ENCODE measurements at places on chromosomes 6 and 20.

DNA sequence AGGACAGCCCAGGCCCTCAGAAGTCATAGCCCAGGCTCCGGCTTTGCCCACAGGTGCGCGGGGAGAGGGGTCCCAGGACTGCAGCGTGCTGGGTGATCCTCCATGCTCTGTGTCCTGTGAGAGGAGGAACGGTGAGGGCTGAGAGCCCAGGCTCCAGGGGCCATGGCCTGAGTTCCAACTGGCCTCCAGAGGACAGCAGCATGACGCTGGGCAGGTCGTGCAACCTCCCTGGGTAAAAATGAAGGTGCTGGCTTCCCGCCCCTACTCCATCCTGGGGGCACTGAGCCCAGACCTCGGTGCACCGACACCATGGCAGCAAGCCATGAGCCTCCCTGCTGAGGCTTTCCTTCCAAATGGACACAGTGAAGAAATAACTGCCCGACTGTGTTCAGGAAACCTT is 305.4 kb downstream of the TAF4 start:
- no peak for DNase-seq

DNA sequence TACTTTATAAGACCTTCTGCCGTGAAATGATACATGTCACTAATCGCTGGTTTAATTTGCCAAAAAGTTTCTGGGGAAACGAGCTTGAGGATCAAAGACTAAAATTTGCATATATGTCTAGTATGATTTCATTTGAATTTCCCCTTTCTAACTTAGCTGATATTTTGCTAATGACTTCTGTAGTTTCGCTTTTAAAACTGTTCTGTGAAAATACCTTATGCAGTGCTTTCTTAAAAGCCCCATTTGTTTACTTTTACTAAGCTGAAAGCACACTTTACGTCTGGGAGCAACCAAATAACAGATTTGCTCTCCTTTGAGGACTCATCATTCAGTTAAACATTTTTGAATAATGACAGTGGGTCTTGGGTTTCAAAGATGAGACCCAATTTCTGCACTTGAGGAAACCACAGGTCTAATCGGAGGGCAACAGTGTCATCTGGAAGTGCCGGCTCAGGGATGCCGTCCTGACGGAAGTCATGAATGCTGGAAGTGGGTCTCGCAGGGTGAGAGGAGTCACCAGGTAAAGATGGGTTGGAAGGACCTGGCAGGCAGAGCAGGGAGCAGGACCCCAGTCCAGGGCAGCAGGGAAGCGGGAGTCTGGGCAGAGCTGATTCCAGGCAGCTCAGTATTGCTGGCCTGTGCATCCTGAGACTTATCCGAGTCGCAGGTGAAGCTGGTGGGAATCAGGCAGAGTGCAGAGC is 33.2 kb downstream of the PLEKHG1 start:
- DNase-seq: no peak

DNA sequence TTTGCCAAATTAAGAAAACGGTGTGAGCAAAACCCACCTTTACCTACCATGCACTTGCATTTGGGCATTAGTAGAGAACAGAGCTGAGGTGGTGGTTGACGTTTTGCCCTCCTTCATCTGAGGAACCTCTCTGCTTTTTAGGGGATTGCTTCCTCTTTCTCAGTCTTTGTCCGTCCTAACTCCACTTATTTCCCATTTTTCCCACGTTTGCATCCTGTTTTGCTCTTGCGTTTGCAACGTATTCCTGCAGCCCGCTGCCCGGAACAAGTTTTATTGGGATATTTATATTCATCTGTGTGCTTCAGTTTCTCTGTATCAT is 374 bp upstream of the SERINC1 start:
- DNase-seq: no peak

GRCh38 chr6:16358531-16359138 is 120.2 kb downstream of the GMPR start:
- no peak for DNase-seq

- DNase-seq: peak; percentile 86
Observed at GRCh38 chr6:7267466-7268091, 45.4 kb downstream of the SSR1 start.

DNA sequence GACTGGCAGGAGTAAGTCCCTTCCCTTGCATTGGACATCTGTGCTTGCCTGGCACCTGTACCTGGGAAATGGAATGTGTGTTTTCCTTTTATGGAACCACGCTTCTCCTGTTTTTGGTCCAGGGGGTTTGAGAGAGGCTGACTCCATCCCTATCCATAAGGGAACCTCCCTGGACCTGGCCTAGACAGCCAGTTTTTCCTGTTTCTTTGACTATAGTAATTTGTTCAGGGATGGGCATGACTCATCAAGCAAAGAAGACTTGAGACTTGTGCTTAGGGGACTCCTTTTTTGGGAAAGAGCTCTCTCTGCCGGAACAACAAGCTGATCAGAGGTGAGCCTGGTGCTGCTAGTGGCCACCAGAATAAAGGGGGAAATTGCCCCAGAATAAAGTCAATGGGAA is 393.8 kb downstream of the CDH26 start:
- no peak for DNase-seq

GRCh38 chr6:20058912-20059311 is 153.4 kb downstream of the MBOAT1 start:
- no peak for DNase-seq

DNA sequence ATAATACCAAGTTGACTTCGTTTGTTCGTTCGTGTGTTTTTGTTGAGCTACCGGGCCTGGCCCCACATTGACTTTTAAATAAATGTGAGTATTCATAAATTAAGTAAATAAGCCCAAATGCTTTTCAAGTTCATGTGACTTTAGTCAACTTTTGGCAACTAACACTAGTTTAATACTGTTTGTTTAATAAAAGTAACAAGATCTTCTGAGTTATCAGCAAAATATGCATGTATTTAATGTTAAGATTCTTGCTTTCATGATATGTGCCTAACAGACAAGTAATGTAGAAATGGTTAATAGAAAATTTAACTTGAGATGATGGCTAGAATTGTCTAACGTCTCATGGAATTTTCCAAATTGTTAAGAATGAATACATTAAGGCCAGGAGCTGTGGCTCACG is 38.7 kb upstream of the ECI2 start:
- no peak for DNase-seq

DNA sequence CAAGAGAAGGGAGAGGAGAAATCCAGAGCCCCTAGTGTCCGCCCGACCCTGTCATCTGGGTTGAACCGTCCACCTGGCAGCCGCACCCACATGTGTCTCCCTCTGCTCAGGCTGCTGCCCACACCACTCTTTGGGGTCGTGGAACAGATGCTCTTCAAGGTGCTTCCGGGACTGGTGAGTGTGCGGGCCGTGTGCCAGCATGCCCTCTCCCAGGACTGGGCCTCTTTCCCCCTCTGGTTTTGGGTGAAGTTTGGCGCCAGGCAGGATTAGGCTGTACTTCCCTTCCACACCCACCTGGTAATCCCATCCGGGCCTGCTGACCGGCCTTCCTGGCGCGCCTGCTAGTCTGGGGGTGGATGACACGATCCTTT is 7.9 kb downstream of the BPIFB3 start:
- no peak for DNase-seq

DNA sequence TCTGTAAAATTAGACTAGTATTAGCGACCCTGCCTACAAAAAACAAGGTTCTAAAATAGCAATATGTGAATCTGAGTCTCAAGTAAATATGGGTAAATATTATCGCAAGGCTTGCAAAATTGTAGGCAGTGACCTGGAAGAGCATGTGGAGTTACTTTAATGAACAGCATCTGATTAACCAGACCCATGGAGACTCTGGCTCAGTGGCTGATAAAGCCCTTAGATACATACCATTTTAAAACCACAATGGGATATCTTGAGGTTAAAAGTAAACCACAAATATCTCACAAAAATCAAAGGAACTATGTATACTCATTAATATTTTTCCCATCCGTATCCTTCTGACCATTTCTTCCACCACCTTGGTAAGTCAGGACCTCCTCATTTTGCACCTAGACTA is 187.0 kb downstream of the MTFR2 start:
- DNase-seq: no peak

- DNase-seq: peak; percentile 48
Observed at GRCh38 chr6:43838276-43839036, 68.4 kb downstream of the VEGFA start.

DNA sequence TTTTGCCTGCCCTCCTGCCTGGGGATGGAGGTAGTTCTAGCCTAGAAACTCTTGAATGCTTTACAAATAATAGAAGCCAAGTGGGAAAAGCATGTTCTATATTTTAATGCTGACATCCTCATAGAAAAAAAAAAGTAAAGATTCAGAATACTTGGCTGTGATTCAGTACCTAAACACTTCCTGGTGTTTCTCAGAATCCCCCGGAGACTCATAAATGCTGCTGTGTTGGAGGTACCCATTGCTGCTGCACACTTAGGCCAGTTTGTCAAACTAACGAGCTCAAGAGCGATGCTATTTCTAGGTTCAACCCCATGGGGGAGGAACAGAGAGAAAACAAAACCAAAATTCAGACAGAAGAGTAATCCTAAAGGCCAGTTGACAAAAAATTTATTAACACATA is 38.8 kb upstream of the ZFP64 start:
- peak; percentile 10 for DNase-seq

GRCh38 chr6:5208471-5208971 is 52.2 kb downstream of the LYRM4 start:
- DNase-seq: no peak

GRCh38 chr6:85416049-85416448 is 33.8 kb upstream of the NT5E start:
- no peak for DNase-seq

- no peak for DNase-seq
Observed at GRCh38 chr6:1757131-1757530, 147.4 kb downstream of the FOXC1 start.

DNA sequence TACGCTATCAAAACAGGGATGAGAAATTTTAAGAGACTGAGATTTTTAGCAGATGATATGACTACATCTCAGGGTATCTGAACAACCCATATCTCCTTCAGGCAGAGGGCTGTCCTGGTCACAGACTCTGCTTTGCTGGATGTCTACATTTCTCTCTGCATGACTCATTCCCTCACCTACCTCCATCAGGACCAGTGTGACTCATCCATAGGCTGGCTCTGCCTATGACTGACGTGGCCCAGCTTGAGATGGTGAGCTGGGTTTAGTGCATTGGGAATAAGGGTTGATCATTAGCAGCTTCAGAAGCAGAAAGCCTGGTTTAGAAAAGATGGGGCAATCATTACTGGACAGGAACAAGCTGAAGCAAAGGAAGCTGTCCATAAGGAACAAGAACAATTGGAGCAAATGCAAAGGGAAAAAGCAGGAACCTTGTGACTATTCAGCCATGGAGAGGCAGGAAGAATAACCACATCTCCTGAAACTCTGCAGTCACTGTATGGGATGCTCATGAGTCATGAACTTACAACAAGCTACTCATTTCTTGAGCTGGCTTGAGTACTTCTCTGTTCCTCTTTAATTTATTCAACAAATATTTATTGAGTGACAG is 86.4 kb upstream of the CBLN4 start:
- DNase-seq: no peak

GRCh38 chr20:1187605-1188171 is 2.9 kb upstream of the TMEM74B start:
- no peak for DNase-seq

GRCh38 chr6:109515781-109516409 is 32.9 kb upstream of the ZBTB24 start:
- DNase-seq: no peak

DNA sequence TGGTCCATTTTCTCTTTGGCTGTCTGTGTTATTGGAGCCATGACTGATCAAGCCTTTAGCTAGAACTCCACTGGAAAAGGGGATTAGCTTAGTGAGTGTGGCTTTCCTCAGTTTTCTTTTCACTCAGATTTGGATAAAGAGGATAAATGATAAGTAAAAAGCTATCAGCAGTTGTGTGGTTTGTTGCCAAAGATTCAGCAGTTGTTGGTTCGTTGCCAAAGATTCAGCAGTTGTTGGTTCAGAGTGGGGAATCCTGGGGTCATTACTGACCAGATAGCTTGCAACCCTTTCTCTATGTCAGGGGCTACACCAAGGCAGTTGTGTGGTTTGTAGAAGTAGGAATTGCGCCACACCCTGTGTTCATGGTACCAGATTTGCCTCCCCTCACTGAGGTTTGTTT is 107.7 kb upstream of the SCP2D1 start:
- DNase-seq: no peak

DNA sequence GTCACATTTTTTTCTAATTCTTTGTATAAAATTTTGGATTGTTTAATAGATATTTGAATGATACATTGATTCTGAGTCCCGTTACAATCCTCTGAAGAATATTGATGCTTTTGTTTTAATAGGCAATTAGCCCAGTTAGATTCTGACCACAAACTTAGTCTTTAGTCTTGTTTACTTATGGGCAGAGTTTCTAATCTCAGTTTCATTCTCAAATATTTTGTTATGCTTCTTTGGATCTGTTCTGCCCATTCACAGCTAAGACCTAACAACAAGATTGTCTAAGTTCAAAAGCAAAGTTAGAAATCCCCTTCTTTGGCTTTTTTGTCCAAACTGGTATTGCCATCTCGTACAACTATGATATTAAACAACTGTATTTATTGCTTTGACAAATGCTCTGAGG is 58.0 kb downstream of the TBXT start:
- no peak for DNase-seq

GRCh38 chr6:12116264-12116800 is 104.2 kb downstream of the HIVEP1 start:
- DNase-seq: no peak

GRCh38 chr6:149147938-149148718 is 169.4 kb upstream of the TAB2 start:
- no peak for DNase-seq

DNA sequence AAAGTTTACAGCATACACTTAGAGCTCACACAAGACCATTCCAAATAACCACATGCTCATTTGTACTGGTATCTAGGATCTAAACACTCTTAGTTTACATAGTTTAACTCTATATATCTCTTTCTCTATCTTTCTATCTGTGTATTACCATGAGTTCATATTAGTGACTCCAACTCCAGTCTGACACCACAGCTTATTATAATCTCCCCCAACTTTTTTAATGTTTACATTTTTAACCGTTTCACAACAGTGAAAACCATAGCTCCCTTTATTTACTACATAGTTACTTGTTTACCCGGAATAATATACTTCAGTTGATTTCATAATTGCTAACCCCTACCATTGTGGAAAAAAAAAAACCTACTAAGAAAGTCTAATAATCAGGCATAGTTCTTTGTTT is 362.4 kb upstream of the RGS17 start:
- no peak for DNase-seq

- no peak for DNase-seq
Observed at GRCh38 chr6:52077180-52077884, 10.1 kb downstream of the PKHD1 start.

GRCh38 chr6:41497573-41497972 is 48.6 kb upstream of the FOXP4 start:
- no peak for DNase-seq

DNA sequence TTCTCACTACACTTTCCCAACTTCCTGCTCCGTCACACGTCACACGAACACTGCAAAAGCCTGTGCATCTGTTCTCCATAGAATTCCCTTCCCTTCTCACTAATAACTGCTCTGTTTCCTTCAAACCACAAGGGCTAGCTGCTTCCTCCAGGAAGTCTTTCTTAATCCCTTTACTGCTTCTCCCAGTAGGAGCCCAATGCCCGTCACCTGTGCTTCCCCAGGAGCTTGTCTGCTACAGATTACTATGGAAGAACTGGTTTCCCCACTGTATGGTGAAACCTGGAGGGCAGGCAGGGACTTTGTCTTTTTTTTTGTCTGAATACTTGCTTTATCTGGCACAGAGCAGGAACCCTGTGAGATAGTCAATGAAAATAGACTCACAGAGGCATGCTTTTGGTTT is 444.7 kb upstream of the MAP3K7 start:
- no peak for DNase-seq

GRCh38 chr6:135052939-135053338 is 1.7 kb downstream of the HBS1L start:
- DNase-seq: no peak

GRCh38 chr6:11266926-11267325 is 34.5 kb upstream of the NEDD9 start:
- no peak for DNase-seq
